ENCODE measurements at places on chromosomes 12 and 14.
A peak's percentile ranks its signal among the peaks of the same experiment; 100 is the strongest.

DNA sequence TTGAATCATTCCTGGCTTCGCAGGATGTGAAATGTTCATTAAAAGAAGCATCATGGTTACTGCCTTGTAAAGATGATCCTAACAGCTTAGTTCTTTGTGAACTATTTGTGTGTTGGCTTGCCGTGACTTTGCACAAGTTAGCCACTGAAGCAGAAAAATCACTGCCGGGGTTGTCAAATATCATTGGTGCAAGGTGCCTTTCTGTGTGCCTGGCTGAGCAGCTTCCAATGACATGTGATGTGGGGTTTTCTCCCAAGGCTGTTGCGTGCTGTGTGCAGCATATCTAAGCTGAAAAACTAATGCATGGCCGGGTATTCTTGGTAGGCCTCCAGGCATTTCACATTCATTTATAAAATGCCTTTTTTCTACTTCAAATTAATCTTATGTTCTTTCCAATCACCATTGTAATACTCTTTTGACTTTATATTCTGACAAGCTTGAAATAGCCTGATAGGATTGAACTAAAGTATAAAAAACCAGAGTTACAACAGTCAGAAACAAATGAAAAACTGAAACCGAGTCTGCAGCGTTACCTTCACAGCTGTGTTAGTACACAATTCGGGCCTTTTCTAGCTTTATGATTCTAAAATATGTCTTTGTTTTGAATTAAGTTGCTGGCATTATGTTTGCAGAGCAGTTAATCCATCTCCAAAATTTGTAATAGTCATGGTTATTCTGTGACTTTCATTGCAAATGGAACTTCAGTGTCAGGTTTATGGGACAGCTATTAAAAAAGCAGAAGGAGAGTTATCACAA, 222.1 kb downstream of the SYT1 start:
- DNase-seq: no peak

GRCh38 chr12:46487567-46488131, 115.1 kb upstream of the SLC38A2 start:
- DNase-seq: no peak

GRCh38 chr14:92693998-92694795, 54.2 kb downstream of the LGMN start:
- DNase-seq: peak; percentile 85

DNA sequence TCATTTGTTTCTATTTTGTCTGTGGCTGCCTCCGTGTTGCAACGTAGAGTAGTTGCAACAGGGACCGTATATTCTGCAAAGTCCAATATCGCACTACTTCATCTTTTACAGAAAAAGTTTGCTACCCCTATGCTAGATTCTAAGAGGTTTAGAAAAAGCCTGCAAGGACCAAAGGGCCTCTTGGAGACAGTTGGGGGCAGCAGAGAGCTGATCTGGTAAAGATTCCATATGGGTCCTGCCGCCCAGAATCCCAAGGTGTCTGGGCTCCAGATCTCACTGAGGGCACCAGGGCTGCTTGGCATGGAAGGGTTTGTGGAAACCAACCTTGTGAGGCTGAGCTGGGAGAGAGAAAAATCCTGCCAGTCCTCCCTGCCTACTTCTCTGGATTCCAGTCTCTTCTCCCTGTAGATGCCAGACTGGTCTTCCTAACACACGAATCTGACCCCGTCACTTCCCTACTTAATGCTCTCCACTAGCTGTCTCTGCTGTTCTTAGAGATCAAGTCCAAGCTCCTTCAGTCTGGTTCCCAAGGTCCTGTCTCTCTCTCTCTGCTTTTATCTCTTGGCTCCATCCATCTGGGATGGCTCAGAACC, 74.6 kb downstream of the GLRX5 start:
- DNase-seq: peak; percentile 37

- DNase-seq: no peak
Observed at GRCh38 chr14:89618330-89618708, 201.3 kb upstream of the FOXN3 start.

GRCh38 chr12:93200291-93200917, 177.3 kb upstream of the NUDT4 start:
- DNase-seq: no peak
